Stimulated activated CD4-positive, alpha-beta T cell treated with anti-CD3 and anti-CD28 coated beads, Interleukin-4, amount 100 ng/mL, for 1 hour (primary cell): ENCODE measurements at places on chromosomes 2 and 18.

GRCh38 chr2:219057709-219058540 is 2.8 kb downstream of the IHH start:
- peak; percentile 81 for DNase-seq

DNA sequence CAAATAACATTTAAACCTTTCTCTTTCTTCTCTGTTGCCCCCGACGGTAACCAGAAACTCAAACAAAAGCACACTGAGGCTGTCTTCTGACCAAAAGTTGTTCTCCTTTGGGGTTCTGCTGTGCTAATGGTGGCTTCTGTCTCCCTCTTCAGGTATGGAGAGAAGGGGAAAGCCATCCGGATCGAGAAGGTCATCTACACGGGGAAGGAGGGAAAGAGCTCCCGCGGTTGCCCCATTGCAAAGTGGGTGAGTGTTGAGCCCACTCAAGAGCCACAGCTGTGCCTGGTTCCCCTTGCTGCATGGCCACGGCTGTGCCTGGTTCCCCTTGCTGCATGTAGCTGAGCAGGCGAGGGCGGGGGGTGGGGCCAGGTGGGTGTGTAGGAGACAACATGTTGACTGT is 67.4 kb downstream of the BOLA3 start:
- DNase-seq, result no peak

DNA sequence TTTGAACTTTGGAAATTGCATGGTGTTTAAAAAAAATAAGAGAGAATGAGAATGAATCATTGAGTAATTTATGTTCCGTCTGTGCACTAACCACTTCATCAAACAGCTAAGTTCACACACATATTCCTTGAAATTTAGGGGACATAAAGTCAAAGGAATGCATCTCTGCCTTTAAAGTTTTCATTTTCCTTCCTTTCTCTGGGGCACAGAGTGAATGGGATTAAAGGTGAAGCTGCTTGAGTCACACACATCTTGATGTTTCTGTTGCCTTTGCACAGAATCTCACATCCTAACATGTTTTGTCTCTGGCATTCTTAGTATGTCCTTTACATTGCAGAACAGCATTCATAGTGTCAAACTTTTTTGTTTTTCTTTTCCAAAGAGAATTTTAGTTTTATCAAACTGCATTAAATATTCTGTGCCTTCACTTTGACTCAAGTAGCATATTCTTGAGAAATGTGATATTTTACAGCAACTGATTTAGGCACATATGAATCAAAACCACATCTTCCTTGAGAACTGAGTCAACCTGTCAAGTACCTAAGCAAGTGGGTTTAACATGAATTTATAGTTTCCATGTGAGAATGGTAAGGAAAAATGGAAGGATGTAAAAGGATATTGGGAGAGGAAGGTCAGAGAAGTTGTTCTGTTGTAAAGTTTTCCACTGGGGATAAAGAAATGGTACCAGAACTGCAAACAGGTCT is 169.1 kb upstream of the THUMPD2 start:
- no peak for DNase-seq

DNA sequence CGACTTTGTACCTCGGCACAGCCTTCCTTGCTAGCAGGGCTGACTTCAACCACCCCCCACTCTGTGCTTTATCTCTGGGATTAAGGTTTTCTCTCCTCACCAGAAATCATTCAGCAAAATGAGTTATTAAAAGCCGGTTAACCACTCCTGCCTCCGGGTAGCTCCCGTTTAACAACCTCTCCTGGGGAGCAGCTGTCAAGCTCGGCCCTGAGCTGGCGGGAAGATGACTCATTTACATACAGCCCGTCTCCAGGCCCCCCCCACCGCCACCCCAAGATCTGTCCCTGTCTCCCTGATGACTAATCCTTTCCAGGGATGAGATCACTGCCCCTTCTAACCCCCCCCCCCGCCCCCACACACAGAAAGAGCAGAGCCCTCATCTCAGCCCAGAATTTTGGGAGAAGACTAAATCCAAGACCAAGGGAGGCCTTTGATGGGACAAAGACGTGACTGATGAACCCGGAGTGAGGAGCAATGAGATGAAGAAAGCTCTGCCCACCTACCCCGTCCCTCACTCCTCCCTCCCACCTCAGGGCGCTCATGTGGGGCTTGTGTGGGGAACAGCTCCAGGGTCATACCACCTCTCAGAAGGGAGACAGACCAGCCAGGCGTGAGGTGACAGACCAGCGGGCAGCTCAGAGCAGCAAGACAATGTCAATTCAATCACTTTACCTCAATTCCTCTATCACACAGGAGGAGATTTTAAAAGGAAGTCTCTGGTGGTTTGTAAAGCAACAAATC is 131.4 kb downstream of the MSH2 start:
- DNase-seq, result no peak

DNA sequence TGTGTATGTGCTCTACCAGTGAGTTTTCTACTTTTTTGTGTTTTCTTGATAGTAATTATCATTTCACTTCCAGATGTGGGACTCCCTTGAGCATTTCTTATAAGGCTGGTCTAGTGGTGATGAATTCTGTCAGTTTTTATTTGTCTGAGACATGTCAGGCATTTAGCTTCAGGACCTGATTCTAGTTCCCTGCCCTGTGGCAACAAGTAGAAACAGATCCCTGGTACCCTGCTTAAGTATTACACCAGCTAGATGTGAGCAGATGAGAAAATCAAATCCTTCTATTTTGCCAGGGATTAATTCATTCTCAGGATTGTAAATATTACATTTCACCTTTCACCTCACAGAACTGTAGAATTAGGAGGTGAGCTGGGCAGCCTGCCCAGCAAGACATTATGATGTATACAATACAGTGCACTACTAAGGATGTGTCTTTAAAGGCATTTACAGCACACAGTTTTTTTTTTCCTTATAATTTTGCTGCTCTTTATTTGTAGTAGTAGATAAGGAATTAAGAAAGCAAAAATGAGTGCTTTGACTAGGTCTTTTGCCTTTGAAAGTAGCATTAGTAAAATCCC is 35.1 kb downstream of the GALM start:
- DNase-seq, result no peak

DNA sequence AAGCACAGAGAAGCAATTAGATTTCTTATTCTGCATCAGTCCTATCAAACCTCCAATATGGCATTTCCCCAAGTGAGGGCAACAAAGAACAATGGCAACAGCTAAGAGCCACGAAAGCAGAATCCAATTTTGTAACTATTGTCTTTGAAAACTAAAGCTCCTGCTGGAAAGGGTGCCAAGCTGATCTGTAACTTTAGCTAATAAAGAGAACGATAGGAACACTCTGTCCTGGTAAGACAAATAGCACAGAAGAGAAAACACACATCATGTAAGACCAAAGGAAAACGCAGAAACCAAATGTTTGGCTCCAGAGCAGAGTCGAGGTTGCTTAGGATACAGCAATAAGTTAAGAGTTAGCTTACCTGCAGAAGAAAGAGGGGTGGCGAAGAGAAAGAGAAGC is 160.5 kb downstream of the STK39 start:
- no peak for DNase-seq

DNA sequence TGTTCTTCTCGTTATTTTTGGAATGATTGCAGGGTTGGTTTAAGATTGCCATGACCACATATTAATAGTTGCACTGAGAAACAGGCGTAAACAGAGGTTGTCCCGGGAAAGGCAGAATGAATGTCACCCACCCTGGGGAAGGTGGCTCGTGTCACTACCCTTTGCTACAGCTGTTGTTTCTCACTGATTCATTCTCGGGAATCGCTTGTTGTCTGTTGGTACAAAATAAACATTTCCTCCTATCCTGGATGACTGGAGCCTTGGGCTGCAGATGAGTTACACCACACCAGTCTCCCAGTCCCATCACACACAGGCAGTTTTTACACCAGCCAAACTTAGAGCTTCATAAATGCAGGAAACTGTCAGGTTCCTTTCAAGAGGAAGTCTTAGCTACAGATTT is 216.7 kb downstream of the GBX2 start:
- DNase-seq, result no peak

DNA sequence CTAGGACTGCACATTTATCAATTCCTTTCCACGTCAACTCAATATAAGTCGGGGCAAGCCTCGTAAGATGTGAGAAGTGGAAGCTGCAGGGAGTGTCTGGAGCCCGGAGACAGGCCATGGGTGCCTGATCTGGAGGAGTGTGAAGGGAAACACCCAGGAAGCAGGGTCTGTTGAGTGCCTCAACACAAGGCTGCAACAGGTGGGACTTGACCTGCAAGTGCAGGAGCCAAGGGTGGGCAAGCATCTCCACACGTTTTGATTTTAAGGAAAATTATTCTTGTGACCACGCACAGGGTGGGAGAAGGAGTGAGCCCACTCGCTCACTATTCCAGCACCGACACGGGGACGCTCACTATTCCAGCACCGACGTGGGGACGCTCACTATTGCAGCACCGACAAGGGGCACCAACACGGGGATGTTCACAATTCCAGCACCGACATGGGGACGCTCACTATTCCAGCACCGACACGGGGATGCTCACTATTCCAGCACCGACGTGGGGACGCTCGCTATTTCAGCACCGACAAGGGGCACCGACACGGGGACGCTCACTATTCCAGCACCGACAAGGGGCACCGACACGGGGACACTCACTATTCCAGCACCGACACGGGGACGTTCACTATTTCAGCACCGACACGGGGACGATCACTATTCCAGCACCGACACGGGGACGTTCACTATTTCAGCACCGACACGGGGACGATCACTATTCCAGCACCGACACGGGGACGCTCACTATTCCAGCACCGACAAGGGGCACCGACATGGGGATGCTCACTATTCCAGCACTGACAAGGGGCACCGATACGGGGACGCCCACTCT is 197.3 kb downstream of the EIPR1 start:
- DNase-seq, result no peak

DNA sequence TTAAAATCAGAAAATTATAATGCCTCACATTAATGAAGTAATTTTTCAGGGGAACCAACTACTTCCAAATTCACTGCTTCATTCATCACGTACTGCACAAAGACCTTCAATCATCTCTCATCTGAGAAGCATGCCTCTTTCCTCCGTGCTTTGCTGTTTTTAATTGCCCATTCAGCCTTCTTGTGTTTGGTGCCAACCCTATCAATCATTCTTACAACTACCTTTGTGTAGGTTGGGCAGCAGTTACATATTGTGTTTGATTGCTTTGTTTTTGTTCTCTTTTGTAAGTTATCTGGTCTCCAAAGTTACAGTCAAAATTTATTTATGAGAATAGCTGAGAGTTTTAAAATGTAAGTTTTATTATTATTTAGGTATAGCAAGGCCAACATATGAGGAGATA is 549.0 kb upstream of the SLC8A1 start:
- DNase-seq, result no peak

DNA sequence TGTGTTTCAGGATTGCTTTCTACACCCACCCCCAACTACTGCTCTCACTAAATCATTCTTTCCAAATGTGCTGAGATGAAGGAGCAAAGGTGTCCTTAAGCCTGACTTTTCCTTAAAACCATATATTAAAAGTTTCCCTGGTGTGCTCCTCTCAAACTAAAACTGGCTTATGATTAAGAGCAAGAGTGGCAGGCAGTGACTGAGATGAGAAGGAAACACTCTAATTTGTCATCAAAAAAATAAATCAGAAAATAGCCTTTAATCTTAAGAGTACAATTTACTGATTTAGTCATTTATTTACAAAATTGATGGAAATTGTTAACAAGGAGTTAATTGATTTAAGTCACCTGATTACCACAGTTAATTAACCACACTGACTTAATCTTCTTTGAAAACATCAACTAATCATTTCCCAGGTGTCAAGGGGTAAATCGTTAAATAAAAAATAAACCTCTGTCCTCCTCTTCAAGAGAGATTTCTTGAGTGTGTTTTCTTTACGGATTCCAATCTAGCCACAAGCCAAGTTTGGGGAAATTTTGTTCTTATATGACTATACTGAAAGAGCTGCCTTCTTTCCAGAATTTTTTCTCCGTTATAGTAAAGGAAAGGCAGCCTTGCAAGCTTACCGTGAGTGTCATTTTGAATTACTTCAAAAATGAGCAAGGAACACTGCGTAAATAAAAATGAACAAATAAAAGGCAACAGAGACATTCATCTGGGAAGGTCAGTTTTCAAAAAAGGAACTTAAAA is 17.4 kb downstream of the LRP2 start:
- no peak for DNase-seq

DNA sequence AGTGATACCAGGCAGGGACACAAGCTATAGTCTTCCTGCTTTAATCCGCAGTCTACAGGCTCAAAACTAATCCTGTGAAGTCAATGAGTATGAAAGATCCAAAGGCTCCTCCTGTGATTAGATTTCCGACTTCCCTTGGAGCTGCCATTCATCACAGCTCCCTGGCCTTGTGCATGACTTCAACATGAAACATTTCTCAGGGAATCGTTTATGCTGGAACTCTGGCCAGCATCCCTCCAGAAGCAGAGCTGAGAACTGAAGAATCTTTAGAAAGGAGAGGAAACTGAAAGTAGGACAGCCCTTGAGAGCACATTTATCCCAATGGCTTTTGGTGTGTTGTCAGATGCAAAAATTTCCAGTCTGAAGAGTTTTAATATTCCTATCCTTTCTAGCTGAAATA is 84.3 kb upstream of the SESTD1 start:
- no peak for DNase-seq

DNA sequence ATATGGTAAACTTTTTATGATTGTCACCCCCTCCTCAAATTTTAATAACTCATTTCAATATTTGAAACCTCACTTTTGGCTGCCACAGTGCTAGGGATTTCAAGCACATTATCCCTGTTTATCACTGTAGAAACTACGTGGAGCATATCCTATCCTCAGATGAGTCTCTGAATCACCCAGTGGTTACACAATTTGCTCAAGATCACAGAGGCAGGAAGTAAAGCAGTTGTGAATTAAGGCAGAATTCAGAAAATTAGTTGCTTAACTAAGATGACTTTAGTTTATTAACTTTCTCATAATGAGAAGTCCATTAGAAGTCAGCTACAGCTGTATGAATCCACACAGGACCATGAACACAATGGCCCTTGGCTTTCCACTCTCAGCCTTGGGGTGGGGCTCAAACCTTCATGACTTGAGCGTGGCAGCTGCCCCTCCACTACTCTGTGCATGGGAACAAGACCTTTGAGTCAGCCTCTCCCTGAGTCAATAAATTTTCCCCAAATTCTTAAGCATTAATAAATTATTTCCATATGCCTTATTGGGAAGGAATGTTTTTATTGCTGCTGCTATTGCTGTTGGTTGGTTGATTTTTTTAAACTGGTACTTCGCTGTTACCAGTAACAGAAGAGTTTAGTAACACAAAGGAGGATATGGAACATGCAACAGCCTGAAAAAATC is 369.0 kb downstream of the CBLN2 start:
- DNase-seq, result no peak

- DNase-seq, result no peak
Measured at GRCh38 chr2:113084249-113085000, 16.7 kb downstream of the IL1F10 start.

DNA sequence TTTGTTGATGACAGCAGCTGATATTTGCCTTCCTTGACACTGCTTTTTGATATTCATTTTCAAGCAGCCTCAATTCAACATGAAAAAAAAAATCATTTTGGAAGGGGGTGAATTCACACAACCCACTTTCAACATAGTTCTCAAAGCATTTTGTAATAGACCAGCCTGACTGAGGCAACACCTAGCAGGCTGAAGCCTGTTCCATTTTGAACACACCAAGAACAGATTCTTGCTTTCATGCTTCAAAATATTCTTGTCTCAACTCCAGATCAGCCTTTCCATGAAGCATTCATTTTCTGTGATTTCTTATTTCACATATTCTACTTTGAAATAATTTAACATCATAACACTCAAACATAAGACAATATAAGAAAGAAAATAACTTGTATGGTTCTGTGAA is 812.6 kb upstream of the POU3F3 start:
- no peak for DNase-seq

- no peak for DNase-seq
Measured at GRCh38 chr2:30365201-30365600, 81.8 kb upstream of the LCLAT1 start.

- no peak for DNase-seq
Measured at GRCh38 chr18:64379662-64380061, 230.8 kb upstream of the LINC00305 start.
